NCI-H2107 (cell line): ENCODE measurements at places on chromosomes 16 and 17.

DNA sequence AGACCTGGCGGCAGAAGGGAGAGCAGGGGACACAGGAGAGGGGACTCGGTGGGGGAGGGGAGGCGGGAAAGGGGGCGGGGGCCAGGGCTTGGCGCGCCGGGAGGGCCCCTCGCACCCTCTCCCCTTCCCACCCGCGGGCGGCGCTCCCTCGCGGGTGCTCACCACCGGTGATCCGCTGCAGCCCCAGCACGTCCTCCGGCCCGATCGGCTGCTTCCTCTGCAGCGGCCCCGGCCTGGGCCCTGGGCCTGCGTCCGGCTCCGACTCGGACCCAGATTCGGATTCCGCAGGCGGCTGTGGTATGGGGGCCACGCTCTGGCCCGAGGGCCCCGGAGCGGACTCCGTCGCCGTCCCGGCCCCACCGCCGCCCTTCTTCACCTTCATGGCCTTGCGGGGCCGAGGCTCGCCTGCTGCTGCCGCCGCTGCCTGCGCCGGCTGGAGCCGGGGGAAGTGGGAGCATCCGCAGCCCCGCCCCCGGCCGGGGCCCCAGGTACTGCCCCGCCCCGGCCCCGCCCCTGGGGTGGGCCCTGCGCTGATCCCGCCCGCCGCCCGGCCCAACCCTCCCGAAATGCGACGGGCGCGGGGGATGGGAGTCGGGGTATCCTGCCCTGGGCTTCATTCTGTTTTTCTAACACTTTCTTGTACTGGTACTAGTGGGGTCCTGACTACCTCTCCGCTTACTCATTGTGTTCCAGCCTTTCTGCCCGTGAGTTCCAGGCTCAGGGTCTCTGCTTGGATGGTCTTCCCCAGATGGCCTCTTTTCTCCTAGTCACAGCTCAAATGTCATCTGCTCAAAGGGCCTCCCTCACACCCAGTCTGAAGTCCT, at the start of gene UNC119:
TSS of gene UNC119 (minus strand) at position 449 of the 824 bp plus-strand sequence. CDS start at position 382, 67 bp downstream.
- peak; percentile 41 for DNase-seq

GRCh38 chr16:61042737-61043136, 993.5 kb downstream of the CDH8 start:
- DNase-seq = no peak

DNA sequence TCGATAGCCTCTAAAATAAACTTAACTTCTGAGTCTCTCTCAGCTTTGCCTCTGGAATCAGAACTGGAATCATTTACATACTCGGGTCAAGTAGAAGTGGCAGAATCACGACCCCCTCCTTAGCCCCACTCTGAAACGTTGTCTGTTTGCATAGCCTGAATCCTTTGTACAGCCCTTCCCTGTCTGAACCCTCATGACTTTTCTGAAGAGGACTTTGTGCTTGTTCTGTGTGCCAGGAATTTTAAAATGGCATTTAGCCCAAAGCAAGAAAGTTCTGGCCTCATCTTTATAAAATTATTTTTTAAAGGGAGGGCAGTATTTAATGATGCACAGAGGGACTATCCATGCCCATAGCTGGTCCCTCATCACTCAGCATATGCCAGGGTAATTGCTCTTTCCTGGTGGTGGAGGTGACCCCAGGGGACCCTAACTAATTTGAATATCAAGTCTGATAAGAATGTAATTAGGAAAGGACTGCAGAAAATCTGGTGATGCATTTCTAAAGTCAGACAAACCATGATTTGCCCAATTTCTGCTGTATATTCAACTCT, 342.7 kb upstream of the TNRC6C start:
- DNase-seq = no peak

- DNase-seq = no peak
Observed at GRCh38 chr17:48612456-48612853, 1.6 kb upstream of the HOXB7 start.

DNA sequence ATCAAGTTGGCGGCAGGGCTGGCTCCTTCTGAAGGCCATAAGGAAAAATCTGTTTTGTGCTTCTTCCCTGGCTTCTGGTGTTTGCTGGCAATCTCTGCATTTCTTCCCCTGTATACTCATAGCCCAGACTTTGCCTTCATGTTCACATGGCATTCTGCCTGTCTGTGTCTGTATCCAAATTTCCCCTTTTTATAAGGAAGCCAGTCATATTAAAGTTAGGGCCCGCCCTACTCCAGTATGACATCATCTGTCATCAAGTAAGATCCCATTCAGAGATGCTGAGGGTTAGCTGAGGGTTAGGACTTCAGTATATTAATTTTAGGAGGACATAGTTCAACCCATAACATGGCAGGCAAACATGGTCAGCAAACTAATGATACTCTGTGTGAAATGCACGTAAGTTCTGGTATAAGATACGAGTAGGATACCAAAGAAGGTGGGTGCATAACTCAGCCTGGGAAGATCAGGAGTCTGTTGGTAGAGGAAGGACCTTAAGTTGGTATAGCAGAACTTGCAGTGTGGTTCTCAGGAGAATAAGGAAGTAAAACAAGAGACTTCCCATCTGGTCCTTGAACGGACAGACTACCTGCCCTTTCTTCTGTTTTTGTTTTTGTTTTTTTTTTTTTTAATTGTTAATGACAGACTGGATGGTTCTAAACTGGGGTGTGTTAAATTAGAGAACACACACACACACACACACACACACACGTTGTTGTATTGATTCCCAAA, 13.9 kb downstream of the MAP2K6 start:
- no peak for DNase-seq

DNA sequence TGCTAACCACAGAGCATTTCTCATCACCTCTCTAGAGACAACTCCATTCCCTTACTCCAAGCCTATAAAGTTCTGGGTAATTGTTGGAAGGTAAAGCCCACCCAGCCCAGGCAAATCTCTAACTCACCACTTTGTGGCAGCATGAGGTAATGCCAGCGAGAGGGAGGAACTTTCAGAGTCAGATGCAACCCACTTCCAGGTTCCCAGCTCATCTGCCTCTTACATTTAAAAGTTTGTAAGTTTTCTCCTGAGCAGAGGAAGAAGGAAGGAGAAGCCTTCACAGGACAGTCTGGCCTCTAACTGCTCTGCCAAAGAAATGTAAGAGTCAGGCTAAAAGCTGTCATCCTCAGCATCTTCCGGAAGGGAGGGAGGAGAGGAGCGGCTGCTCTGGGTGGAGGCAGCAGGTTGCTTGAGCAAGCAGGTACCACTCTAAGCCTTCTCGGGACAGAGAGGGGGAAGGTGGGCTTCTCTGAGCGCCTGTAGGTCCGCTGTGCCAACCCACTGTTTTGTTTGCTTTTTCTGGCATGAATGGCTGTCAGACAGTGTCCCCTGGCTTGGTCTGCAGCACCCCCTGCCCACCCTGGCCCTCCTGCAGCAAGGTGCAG, 1.0 kb downstream of the ZNF319 start:
- DNase-seq = no peak

GRCh38 chr16:6573577-6573976, 759.1 kb upstream of the RBFOX1 start:
- no peak for DNase-seq

DNA sequence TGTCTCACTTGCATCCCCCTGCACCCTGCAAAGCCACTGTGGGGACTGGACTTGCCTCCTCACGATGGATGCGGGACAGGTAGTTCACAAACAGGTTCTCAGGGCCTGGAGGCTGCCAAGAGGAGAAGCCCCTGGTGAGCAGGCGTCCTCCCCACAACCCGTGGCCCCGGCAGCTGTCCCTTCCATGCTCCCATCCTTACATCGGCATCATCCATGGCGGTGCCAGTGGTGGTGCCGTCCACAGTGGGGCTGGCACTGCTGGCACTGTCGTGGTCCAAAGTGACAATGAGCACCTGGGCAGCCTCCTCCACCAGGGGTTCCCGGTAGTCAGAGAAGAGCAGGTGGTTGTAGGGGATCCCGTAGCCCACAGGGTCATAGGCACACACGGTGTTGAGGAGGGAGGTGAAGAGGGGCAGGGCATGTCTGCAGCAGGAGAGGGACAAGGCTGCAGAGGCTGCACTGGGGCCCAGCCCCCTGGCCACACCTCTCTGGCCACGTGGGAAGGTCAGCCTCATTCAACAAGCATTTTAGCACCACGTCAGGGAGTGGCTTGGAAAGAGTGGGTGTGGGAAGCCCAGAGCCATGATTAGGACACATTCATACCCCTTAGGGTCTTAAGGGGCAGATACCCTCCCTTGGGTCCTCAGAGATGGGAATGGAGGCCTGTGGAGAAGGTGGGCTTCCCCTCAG, 12.6 kb downstream of the HID1 start:
- DNase-seq = no peak

- DNase-seq = no peak
Observed at GRCh38 chr16:88489163-88489741, 36.2 kb downstream of the ZFPM1 start.

DNA sequence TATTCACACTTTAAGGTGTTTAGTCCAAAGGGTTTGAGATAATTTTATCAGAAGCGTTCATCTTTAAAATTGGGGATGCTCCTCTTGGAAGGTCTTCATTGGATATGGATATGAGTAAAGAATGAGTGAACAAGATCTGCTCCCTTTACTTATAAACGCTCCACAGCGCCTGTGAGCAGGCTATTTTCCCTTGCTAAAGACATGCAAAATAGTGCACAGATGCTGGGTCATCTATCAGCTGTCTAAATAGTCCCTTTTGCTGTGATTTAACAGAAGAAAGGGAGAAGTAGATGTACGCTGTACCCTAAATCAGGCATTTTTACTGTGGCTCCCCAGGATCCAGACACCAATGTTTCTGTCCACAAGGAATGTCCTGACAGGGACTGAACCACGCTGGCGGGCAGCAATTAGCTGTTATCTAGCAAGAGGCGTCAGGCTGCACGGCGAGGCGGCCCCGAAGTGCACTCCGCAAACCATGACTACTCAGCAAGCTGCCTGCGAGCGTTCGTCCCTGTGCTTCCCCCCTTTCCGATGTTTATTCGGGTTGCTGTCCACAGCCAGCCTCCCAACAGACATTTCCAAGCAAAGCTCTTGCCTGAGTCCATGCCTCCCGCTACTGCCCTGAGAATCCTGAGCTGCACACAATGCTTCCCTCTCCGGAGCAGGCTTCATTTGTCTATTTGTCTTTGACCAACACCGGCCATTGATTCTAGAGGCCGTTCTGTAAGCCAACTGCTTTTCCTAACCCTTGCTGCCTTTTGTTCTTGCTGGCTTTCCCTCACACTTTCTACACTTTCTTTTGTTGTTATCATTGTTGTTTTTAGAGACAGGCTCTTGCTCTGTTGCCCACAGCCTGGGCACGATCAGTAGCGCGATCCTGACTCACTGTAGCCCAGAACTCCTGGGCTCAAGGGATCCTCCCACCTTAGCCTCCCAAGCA, 55.7 kb upstream of the CNEP1R1 start:
- DNase-seq = no peak

DNA sequence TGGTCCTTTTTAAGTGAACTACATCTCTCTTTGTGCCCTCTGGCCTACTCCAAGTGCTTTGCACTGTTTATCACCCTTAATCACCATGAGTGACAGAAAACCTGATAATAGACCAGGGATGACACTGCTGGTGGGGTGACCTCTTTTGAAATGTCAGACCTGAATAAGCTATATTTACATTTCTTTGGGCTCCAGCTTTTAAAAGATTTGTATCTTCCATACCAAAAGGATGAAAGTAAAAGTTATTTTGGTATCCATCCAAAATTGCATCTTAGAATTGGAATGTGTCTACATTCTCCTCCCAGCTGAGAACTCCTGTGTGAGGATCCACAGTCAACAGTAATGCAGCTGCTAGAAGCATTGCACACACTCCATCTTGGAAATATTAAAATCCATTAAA, 370.0 kb downstream of the CDH11 start:
- DNase-seq = no peak

DNA sequence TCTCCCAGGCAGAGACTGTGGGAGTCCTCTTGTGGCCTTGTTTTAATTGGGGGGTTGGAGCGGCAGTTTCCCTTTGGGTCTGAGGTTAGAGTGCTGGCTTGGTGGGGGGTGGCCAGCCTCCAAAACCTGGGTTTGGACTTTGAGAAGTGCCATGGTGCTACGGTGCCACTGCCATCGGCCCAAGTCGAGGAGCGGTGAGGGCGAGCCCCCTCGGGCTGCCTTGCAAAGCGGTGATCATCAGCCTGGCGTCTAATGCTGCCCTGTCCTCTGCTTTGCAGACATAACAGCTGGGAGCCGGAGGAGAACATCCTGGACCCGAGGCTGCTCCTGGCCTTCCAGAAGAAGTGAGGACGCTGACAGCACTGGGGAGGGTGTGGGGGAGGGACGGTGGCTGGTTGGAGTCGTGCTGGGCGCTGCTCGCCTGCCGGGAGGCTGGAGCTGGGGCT, 1.2 kb downstream of the CBX2 start:
- DNase-seq = no peak

GRCh38 chr16:13702614-13703013, 217.3 kb upstream of the ERCC4 start:
- no peak for DNase-seq

DNA sequence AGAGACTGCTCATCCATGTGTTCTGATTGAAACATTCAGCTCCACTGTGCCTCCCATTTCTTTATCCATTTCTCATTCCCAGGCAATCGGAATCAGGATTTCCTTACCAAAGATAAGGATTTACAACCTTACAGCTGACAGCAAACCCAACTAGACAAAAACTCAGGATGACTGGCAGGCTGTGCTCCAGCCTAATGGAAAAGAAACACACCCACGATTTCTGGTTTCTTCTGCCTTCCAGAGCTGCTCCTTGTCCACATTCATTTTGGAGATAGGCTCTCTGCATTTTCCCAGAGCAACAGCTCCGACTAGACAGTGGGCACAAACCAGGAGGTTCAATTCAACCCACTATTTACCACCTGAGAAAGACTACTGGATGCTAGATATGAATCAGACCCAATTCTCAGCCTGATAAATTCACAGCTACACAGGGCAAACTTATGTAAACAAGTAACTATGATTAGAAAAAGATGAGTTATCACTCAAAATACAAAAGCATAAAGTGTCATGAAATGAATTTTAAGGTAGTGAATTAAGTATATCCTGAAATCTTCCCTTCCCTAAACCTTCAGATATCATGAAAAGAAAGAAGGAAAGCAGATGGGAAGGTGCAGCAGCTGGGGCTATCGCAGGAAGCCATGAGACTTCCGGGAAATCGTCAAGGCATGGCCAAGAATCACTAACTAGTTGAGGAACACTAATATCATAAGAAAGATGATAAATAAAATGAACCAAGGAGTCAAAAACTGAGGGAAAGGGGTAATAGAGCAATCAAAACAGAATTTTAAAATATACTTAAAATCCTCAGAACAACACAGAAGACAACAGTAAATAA, 44.8 kb upstream of the CLEC18B start:
- no peak for DNase-seq

- DNase-seq = no peak
Observed at GRCh38 chr16:72957303-72958277, 90.3 kb downstream of the ZFHX3 start.
